ENCODE measurements at places on chromosomes 5 and 9.

GRCh38 chr9:128473104-128473503 is 17.3 kb downstream of the ODF2 start:
- DNase-seq: no peak

DNA sequence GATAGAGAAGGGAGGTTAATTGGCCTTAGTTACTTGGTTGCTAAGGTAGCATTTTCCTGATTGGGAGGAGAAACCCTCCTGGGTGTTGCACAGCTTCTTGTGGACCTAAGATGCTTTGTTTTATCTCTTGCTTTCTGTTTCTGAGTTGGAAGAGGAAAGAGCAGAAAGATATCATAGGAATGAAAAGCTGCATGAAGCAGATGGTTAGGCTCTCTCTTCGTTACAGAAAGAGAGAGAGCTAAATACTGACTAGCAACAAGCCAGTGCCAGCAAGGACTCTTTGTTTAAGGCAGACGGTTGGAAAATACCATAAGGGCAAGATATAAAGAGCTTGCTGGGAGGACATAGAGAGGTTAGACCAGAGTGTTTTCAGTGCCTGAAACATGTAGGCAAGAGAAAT is 103.1 kb downstream of the ATG10 start:
- no peak for DNase-seq

- no peak for DNase-seq
Measured at GRCh38 chr9:118962426-118962825, 406.8 kb downstream of the BRINP1 start.

- no peak for DNase-seq
Measured at GRCh38 chr5:28734396-28734795, 1696.0 kb upstream of the CDH9 start.

DNA sequence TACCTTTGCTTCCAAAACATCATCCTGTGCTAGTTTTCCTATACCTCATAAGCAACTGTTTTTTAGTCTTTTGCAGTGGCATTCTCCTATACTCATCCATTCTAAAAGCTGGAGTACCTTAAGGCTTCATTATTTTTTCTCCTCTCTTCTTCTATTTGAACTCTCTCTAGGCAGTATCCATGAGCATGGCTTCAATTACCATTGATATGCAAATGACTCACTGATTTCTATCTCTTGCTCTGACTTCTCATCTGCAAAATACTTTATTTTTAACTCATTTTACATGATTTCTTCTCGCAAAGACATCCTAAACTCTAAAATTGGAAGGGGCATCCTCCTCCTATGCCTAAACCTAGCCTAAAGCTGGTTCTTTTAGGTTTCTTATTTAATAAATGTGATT is 365.1 kb upstream of the NUDT12 start:
- DNase-seq: no peak

- DNase-seq: no peak
Measured at GRCh38 chr5:123746683-123747360, 234.8 kb downstream of the CSNK1G3 start.

GRCh38 chr5:137061382-137061781 is 437.7 kb downstream of the SPOCK1 start:
- no peak for DNase-seq

GRCh38 chr5:143318833-143319232 is 84.7 kb downstream of the NR3C1 start:
- DNase-seq: no peak

- DNase-seq: no peak
Measured at GRCh38 chr5:150438873-150439546, 10.5 kb downstream of the RPS14 start.

DNA sequence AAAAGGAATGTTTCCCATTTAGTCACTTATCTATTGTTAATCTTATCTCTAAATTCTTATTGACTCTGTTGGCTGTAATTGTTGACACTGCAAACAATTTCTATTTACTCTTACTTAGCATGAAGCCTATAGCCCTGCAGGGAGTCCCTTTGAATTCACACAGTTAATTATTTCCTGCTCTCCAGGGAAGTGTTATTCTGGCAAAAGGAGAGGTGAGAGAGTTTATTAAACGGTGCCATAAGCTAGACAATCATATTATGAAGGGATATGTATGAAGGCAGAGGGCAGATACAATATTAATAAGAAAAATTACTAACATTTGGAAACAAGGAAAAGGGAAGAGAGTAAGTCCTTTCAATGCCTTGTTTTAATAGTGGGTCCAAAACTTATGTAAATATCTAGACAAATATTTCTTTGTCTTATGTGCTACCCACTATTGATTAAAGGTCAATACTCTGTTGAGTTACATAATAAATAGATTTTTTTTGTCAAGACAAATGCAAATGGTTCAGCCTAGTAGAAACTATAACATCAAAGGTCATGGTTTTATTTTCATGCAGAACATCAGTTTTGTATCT is 107.1 kb downstream of the CDH18 start:
- no peak for DNase-seq

DNA sequence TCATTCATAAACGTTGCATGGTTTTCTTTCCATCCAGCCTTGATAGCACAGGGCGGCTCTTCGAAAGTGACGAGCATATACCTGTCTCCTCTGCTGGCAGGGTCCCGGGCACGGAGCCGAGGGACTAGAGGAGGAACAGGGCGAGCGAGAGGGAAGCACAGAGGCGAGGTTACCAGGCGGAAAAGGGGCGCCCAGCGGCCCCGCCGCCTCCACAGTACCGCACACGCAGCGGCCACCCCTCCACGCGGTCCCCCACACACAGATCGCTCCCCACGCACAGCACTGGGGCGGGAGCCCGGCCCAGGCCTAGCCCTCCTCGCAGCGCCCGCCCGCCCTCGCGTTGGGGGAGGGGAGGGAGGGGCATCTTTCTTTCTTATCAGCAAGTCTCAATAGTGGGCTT is 296.6 kb upstream of the DAB2 start:
- DNase-seq: no peak
